ENCODE measurements at places on chromosomes 4 and X. TPM values are rescaled to one million over a fixed set of nuclear protein-coding genes. Genes with fewer than 3 reads are reported as not detected.

Gene UCHL1
- polyA plus RNA-seq: 0.57 TPM

GRCh38 chr4:52107745-52108144 lies 56.6 kb downstream of the SPATA18 start:
- H3K36me3 ChIP-seq: no peaks in the 10 kb centered on the region
- H3K27ac ChIP-seq: no peak overlapping the region
- DNase-seq: no peak
- no peak overlapping the region for H3K4me3 ChIP-seq

Gene PPP1R3F
- 3.3 TPM for polyA plus RNA-seq

- no peaks in the 10 kb centered on the region for H3K27me3 ChIP-seq
- H3K4me3 ChIP-seq: no peak overlapping the region
- H3K4me1 ChIP-seq: no peaks in the 10 kb centered on the region
- H3K27ac ChIP-seq: no peak overlapping the region
- DNase-seq: no peak
Measured at GRCh38 chr4:88841635-88842034, 144.0 kb upstream of the NAP1L5 start.

Measured in naive B cell (primary cell).